ENCODE measurements at places on chromosomes 5 and 9.
A peak's percentile ranks its signal among the peaks of the same experiment; 100 is the strongest.

GRCh38 chr5:77925503-77925902, 149.4 kb upstream of the TBCA start:
- peaks cover 12% of the 10 kb centered on the region for H3K36me3 ChIP-seq
- DNase-seq = no peak
- H3K4me1 ChIP-seq = peaks cover 24% of the 10 kb centered on the region
- H3K27me3 ChIP-seq = peaks cover 11% of the 10 kb centered on the region

DNA sequence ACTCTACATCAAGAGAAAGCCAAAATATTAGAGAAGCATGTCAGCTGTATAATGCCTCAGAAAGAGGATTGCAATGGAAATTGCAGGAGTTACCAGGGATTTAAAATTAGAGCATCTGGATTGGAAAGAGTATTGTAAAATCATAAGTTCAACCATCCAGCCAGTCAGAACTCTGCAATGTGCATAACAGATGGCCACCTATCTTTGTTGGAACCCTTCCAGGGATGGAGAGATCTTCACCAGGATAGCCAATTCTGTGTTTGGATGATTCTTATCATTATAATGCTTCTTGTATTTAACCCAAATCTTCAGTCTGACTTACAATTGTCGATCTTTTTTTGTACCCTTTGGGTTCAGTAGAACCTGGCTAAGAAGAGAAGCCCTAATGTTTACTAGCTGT, 164.4 kb downstream of the TLR4 start:
- H3K27me3 ChIP-seq = peaks cover 3% of the 10 kb centered on the region
- DNase-seq = no peak
- H3K4me3 ChIP-seq = no peak overlapping the region
- no peaks in the 10 kb centered on the region for H3K4me1 ChIP-seq
- H3K36me3 ChIP-seq = no peaks in the 10 kb centered on the region
- H3K27ac ChIP-seq = no peak overlapping the region

GRCh38 chr5:81601919-81602318, 149.0 kb downstream of the SSBP2 start:
- H3K27ac ChIP-seq = no peak overlapping the region
- H3K27me3 ChIP-seq = no peaks in the 10 kb centered on the region
- no peaks in the 10 kb centered on the region for H3K4me1 ChIP-seq
- no peak for DNase-seq
- H3K36me3 ChIP-seq = no peaks in the 10 kb centered on the region

DNA sequence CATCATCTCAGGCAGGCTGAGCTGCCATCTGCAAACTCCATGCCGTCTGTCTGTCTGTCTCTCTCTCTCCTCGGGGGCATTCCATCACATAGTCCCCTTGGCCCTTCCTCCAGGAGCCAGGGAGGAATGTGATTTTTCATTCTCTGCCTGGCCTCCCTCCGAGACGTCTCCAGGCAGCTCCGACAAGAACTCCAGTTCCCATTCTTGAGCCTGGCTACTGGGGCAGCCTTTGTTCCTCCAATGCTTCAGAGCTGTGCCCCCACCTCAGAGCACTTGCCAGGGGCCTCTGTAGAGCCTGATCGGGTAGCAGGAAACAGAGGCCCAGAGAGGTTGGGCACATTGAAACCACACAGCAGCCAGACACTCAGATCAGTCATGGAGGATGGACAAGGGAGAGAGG, 74.0 kb downstream of the COL27A1 start:
- H3K4me3 ChIP-seq = no peak overlapping the region
- H3K36me3 ChIP-seq = no peaks in the 10 kb centered on the region
- no peaks in the 10 kb centered on the region for H3K27me3 ChIP-seq
- H3K4me1 ChIP-seq = no peaks in the 10 kb centered on the region
- no peak for DNase-seq

- H3K36me3 ChIP-seq = no peaks in the 10 kb centered on the region
- H3K4me1 ChIP-seq = no peaks in the 10 kb centered on the region
- no peak for DNase-seq
- H3K27ac ChIP-seq = no peak overlapping the region
- H3K4me3 ChIP-seq = no peak overlapping the region
- peaks cover 7% of the 10 kb centered on the region for H3K27me3 ChIP-seq
These were observed 75.1 kb downstream of the MAT2B start for GRCh38 chr5:163580516-163580915.

- peaks cover 9% of the 10 kb centered on the region for H3K27me3 ChIP-seq
- H3K4me1 ChIP-seq = peaks cover 5% of the 10 kb centered on the region
- no peak overlapping the region for H3K4me3 ChIP-seq
- H3K27ac ChIP-seq = no peak overlapping the region
- DNase-seq = peak; percentile 54
These were observed 599.8 kb upstream of the BRINP1 start for GRCh38 chr9:119968836-119969707.

All from activated T-cell treated with anti-CD3 and anti-CD28 coated beads, Interleukin-2, amount 50 U/mL, for 72 hours (primary cell).